Stimulated activated CD8-positive, alpha-beta memory T cell treated with anti-CD3 and anti-CD28 coated beads, Interleukin-7, amount 100 ng/mL, for 48 hours (primary cell): ENCODE measurements at places on chromosomes 11 and 22.
A peak's percentile ranks its signal among the peaks of the same experiment; 100 is the strongest.

- no peak for DNase-seq
Measured at GRCh38 chr11:110086892-110087309, 6.3 kb upstream of the ZC3H12C start.

DNA sequence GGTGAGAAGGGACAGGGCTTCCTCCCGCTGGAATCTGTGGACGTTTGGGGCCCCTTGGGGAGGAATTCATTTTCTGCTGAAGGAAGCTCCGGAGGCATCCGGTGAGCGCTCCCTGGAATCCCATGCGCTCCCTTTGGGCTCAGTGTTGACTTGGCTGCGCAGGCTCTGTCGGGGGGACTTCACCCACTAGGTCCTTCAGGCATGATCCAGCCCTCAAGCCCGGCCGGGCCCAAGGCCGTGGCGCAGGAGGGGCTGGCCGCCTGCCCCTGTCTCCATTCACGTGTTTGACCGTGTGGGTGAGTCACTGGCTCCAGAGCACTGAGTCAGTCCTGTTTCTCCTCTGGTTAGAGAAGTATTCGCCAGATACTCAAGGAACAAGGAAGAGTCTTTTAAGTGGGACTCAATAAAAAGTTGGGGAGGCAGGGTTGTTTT lies 1.4 kb downstream of the CTTN start:
- DNase-seq = no peak

- DNase-seq = no peak
Measured at GRCh38 chr11:116618461-116618860, 154.3 kb downstream of the BUD13 start.

DNA sequence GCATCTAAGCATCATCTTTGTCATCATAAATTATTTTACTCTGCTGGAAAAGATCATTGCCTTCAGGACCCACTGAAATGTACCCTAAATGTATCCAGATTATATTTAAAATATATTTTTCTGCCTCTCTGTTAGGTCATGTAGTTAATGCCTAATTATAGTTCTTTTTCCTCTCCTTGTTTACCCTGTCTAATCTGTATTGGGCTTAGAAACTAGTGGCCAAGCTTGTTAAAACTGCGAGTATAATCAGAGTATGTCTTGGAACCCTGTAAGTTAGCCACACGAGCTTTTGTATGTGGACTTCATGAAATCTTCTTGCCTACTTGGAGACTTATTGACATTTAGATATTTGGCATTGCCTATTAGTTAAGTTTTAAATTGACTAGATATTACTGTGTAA lies 55.6 kb downstream of the ARFGAP2 start:
- no peak for DNase-seq

DNA sequence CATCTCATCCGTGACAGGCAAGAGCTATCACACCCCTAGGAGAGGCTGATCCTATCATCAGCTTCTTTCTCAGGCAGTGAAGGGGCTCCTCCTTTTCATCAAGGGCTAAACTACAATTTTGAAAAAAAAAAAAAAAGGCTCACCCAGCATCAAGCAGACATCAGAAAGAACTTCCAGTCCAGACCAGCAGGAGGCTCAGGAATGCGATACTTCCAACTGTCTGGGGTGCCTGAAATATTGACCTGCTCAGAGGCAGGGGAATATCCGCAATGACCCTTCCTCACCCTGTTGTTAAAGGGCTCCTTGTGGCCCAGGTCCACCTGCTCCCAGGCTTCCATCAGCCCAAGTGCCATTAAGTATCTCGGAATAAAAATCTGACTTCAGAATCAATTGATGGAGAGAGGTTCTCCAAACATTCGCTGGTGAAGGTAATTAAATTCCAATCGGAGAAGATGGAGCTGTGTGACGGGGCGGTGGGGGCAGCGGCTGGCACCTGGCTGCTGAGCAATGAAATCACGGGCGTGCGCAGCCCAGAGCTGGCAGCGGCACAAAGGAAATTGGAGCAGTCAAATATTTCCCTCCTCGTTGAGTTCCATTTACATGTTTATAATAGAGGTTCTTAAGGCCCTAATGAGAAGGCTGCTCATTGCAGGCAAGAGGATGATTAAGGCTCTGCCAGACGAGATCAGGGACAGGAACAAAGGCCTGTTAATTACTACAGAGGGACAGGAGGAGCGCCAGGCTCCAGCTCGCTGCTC lies 69.0 kb upstream of the THY1 start:
- no peak for DNase-seq

DNA sequence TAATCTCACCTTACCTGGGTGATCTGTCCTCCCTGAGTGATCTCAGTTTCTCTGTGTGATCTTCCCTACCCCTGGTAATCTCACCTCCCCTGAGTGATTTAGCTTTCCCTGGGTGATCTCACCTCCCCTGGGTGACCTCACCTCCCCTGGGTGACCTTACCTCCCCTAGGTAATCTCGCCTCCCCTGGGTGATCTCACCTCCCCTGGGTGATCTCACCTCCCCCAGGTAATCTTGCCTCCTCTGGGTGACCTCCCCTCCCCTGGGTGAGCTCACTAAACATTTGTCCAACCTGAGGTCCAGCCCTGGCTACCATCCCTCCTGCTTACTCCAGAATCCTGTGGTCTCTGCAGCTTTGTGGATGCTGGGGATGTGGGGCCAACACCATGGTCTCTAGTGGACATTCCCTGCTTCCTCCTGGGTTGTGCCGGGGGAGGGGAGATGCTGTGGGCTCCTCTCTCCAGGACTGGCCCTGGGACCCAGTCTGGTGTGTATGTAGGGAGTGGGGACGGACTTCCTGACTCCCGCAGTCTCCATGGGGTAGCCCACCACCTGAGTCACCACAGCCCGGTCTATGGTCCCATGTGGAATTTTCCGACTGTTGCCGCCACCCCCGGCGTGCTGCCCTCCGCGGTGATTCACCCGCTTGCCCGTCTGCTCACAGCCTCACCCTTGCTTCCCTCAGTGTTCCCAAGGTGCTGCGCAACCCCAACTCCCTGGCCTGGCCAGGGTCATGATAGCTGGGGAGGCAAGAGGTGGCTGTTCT lies 9.9 kb downstream of the LSP1 start:
- no peak for DNase-seq

- DNase-seq = no peak
Measured at GRCh38 chr11:83723999-83724398, 437.8 kb upstream of the CCDC90B start.

- DNase-seq = no peak
Measured at GRCh38 chr22:30823015-30823370, 128.3 kb downstream of the OSBP2 start.

- no peak for DNase-seq
Measured at GRCh38 chr11:44574610-44575287, 9.3 kb downstream of the CD82 start.

GRCh38 chr22:50576070-50576469 lies 2.2 kb downstream of the CPT1B start:
- no peak for DNase-seq

DNA sequence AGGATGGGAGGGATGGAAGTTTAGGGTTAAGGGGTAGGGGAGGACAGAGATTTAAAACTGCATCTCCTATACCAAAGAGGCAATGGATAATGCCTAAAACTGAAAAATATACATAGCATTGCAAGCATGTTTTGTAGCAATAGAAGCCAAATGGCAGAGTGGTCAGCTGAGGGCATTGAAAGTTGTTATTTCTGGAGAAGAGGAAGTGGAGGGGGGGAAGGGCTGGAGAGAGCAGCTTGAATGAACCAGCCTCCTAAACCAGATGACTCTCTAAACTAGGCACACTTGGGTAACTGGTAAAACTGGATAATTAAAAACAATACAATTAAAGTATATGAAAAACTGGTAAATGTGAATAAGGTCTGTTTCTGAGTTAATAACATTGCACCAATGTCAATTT lies 70.3 kb upstream of the TP53I11 start:
- no peak for DNase-seq

GRCh38 chr11:11777897-11778296 lies 63.9 kb upstream of the USP47 start:
- no peak for DNase-seq

- DNase-seq = no peak
Measured at GRCh38 chr11:43832536-43832935, 48.1 kb upstream of the ALKBH3 start.

DNA sequence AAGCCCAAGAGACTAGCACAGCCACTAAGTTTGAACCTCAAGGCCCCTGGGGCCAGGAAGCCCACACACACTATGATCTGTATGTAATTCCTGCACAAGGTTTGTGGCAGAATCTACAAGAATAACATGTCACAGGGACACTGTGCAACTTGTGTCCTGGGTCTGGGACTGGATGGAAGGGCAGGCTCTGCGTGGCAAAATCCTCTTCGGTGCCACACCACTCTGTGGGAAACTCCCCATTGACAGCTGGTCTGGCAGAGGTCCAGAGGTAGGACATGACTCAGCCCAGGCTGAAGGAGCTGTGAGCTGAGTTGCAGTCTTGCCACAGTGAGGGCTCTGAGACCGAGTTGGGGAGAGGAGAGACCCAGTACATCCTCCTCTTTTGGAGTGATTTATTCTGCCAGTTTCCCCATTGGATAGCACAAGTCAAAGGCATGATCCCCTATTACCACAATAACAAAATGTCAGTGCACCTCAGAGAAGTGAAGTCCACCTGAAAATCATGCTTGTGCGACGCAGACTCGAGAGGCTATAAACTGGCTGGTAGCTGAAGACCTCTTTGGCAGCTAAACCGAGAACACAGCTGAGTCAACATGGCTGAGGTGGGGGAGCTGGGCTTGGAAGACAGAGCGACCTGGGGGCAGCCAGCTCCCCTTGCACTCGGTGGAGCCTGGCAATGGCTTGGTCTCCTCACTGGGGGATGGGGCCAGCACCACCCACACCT lies 23.3 kb upstream of the SERPIND1 start:
- DNase-seq = peak; percentile 18

DNA sequence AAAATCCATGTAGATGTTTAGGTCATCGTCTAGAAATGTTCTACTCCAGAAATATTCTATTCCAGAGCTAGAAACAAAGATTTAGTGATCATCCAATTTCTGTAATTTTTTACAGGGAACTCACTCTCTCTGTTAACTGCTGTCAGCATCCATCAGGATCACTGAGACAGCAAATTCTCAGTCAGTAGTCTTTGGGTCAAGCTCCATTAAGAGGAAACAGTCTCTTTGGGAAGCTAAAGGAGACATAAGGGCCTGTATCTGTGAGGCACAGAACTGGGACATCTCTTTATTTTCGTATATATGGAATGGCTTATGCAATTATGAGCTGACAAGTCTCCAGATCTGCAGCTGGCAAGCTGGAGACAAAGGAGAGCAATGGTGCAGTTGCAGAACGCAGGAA lies 48.3 kb downstream of the PIK3C2A start:
- DNase-seq = no peak
